Pons (tissue), 1 donor: ENCODE measurements at places on chromosomes 2 and 18.

GRCh38 chr2:107263628-107264027 is 377.7 kb upstream of the ST6GAL2 start:
- DNase-seq, result no peak

DNA sequence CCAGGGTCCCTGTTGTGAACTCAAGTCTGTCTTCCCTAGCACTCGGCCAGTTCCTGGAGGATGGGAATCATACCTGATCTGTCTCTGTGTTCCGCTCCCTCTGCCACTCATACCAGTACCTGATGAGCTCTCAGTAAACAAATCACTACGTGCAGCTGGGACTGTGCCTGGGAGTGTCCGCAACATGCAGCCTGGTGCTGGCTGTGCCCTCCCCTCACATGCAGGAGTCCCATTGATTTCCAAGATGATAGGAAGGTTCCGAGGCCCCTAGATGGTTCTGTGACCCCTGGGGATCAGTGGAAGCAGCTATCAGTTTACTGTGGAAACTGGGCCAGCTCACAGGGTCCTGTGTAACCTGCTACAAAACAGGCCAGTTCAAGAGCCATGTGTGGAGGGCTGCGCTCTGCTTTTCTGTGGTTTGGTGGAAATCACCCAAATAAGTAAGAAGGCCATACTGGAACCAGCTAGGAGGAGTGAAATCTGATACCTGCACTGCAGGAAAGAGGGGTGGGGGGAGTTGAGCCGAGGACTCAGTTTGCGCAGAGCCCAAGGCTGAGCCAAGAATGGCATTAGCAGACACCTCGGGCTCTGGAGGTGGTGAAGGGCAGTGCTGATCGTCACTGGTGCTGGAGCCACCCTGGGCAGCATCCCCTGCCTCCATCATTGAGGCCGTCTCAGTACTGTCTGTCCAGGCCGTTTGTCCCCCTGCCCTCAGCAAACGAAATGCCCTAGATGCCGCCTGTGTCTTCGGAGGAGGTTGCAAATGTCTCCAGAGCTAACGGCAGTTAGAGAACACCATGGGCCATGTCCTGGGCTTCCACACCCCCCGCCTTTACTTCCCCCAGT is 93.3 kb downstream of the KLHL29 start:
- DNase-seq, result no peak

GRCh38 chr18:58695772-58696171 is 24.5 kb downstream of the MALT1 start:
- no peak for DNase-seq

GRCh38 chr2:75287624-75288316 is 88.5 kb upstream of the TACR1 start:
- DNase-seq, result peak; percentile 22

- no peak for DNase-seq
Observed at GRCh38 chr2:54496920-54497319, 40.8 kb downstream of the SPTBN1 start.

GRCh38 chr2:144267239-144267638 is 252.7 kb downstream of the ZEB2 start:
- no peak for DNase-seq

- DNase-seq, result no peak
Observed at GRCh38 chr2:241356871-241357260, 781 bp downstream of the FARP2 start.

DNA sequence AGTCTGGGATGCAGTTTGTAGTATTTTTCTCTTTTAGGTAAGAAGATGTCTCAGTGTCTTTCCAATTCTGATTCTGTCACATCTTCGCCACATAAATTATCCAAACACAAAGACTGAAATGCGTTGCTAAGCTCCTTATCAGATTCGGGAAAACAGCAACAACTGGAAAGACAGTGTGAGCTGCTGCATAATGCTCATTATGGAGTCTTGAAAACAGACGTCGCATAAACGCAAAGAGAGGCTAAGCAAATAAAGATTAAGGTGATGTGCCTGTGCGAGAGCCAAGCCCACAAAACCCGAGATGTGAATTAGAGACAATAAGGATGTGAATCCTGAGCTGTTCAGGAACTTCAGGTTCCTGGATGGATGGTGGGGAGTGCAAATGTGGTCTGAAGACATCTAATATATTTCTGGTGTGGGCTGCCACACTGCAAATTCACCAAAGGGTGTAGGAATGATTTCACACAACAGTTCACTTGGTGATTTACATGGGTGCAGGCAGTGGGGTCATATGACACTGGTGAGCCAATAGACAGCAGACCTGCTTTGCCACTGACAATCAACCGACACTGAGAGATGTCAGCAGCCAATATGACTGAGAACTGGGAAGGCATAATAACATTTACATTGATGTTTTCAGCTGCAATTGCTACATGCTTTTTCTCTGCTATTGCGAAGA is 195.8 kb downstream of the MTX2 start:
- DNase-seq, result peak; percentile 57

- no peak for DNase-seq
Observed at GRCh38 chr2:101623031-101623521, 74.4 kb upstream of the MAP4K4 start.

DNA sequence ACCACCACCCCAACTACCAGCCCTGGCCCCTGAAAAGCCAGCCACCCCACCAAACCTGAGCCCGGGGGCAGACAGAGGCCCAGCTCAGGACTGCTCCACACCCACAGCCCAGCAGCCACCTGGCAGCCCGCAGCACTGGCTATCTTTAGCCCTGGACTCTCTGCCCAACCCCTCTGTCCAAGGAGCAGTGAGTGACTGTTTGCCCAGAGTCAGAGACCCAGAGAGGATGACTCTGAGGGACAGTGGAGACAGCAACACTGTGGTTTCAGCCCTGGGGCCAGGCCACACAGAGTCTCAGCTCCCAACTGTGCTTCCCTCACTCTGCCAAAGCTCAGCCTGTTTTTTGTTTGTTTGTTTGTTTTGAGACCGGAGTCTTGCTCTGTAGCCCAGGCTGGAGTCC is 32.6 kb downstream of the BIN1 start:
- DNase-seq, result no peak

GRCh38 chr2:55033076-55033742 is 17.0 kb downstream of the RTN4 start:
- no peak for DNase-seq

GRCh38 chr2:144605231-144605840 is 85.4 kb upstream of the ZEB2 start:
- DNase-seq, result peak; percentile 35

DNA sequence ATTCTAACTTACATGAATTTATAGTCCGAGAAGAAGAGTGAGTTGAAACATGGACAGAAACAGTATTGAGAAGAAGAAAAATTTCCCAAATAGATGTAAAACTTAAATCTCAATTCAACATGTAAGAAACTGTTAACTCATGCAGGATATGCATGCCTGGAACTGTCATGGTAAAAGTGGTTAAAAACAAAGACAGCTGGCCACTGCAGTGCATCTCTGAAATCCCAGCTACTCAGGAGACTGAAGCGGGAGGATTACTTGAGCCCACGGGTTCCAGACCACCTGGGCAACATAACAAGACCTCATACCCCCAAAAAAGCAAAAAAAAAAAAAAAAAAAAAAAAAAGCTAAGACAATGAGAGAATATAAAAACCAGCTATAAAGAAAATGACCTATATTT is 93.0 kb upstream of the TTC27 start:
- no peak for DNase-seq

DNA sequence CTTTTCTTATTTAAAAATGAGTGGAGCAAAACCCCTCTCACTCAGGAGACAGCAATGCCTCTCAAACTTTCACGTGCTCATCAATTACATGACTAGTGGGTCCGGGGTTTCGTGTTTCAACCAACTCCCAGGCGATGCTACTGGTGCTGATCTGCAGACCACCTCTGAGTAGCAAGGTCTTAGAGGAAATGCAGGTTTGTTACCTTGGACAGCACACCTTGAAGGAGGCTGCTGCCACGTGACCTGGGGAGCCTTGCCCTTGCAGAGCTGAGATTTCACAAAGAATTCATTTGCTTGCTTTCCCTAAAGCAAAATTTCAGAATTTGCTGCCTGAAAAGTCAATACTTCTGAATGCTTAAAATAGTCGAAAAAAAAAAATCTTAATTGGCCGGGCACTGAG is 32.4 kb downstream of the SMIM21 start:
- DNase-seq, result no peak

DNA sequence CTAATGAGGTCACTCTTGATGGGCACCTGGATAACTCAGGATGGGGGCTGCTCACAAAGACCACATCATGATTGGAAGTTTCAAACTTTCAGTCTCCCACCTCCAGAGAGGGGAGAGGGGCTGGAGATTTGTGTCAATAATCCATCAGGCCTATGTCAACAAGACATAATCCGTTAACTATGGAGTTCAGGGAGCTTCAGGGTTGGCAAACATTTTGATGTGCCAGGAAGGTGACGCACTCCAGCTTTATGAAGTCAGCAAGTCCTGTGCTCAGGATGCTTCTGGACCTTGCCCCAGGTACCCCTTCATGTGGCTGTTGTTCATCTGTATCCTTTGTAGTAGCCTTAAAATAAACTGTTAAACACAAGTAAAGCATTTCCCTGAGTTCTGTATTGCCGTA is 19.0 kb downstream of the SKA1 start:
- no peak for DNase-seq

DNA sequence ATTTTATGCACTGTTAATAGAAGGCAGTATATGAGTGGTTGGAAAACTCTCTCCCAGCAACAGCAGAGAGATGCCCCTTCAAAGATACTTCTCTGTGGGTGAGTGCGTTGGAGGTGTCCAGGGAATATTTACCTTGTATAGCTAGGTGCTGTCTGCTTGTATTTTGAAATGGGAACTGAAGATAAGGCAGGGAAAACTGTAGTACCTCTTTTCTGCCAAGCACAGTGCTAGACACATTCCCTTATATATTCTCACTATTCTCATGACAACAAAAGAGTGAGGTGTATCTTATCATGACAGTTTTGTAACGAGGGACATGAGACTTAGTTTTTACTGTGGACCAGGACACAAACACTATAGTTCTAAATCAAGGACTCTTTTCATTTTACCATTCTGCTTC is 2.1 kb downstream of the TTC39C start:
- DNase-seq, result no peak

GRCh38 chr2:216768908-216769411 is 73.6 kb upstream of the IGFBP5 start:
- DNase-seq, result no peak

GRCh38 chr2:70247364-70248180 is 856 bp downstream of the TIA1 start:
- DNase-seq, result peak; percentile 67

GRCh38 chr18:70151614-70152013 is 53.9 kb downstream of the RTTN start:
- DNase-seq, result no peak

DNA sequence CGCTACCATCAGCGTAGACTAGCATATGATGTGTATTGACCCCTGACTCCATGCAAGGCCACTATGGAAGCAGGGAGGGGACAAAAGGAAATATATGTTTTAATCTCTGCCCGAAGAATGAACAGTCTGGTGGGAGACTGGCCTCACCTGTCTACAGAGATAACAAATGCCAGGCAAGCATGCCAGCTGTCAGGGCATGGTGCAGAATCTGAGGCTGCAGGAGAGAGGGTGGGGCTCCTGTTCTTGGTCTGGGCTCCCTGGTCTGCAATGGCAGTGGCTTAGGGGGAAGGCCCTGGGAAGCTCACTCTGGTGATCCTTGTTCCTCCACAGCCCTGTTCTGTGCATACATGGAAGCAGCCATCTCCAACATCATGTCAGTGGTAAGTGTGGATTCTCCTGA is 27.5 kb downstream of the SLC14A2 start:
- no peak for DNase-seq

DNA sequence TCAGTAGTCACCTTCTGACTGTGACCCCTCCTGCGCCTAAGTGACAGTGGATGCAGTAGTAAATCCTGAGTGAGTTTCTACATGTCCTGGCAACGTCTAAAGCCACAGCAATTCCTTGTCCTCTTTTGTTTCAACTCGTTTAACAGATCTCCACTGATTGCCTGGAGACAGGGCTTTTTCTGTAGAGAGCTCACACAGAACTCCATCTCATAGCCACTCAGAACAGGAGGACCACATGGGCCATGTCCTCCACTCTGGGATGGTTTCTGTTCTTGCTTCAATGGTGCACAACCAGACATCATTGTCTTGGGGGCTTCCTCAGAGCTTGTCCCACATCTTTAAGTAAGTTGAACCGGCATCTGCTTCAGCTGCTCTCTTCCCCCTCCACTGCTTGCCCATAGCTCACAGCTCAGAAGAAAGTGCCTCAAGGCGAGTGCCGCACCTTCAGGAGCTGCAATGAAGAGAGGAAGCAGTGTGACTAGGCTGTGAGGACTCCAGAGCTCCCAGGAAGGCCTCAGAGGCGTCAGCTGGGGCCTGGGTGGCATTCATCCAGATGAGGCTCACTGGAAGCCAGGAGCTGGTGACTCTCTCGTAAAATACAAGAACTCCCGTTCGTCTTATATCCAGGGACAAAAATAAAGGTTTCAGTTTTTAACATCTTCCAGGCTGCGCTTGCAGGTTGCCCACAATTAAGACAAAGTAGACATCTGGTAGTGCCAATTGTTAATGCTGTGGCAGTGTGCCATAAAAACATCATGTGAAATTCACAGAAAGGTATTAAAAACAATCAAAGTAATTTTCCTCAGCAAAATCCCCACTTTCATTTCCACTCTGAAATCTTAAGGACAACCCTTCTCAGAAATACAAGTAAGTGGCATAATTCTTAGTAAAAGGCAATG is 37.3 kb downstream of the ST3GAL5 start:
- DNase-seq, result peak; percentile 72

DNA sequence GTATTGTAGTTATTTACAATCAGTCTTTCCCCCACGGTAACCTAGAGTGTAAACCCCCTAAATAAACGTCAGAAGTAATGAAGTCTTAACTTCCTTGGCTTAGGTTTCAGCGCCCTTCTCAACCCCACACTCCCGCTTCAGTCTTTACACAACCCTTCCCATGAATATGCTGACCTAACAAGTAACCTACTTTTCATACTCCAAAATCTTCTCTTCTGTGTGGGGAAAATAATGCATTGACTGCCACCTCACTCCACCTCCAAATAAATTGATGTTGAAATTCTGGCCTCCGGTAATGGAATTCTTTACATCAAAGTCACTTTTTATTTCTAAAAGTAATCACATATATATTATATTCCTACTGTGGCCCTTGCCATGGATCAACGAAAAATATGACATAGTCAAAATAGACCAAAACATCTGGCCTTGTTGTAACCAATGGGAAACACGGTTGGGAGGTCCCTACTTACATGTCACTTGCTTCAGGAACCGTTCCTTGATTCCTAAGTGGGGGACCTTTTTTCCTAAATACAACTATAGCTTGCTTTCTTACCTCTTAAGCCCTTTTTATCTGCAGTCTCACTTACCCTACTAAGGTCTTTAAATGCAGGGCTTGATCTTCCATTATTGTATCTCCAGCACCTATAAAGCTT is 961 bp downstream of the GEN1 start:
- no peak for DNase-seq
